Hepatic stellate cell (primary cell): ENCODE measurements at places on chromosomes 13 and 19.

DNA sequence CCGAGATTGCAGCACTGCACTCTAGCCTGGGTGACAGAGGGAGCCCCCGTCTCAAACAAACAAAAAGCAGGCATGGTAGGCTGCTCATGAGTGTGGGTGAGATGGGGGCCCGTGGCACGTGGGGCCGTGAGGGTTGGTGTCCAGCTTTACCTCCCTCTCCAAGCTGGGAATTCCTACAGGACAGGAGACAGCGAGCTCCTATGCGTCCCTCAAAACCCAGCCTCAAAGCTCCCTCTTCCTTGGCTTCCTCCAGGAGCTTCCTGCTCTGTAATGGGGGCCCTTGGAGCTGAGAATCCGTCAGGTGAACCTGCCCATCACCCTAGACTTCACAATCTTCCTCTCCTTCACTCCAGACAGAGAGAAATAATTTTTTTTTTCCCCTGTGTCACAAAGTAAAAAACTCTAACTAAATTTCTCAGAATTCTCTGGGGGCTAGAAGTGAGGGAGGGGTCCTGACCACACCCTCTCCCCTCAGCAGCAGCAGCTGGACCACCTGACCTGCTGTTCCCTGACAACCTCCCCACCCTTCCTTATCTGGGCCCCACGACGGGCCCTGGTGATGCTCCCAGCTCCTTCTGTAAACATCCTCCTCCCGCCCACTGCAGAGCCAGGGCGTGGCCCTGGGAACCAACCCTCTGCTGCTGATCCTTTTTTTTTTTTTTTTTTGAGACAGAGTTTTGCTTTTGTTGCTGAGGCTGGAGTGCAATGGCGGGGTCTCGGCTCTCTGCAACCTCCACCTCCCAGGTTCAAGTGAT lies 22.1 kb upstream of the WDR18 start:
- DNase-seq = peak; percentile 87

DNA sequence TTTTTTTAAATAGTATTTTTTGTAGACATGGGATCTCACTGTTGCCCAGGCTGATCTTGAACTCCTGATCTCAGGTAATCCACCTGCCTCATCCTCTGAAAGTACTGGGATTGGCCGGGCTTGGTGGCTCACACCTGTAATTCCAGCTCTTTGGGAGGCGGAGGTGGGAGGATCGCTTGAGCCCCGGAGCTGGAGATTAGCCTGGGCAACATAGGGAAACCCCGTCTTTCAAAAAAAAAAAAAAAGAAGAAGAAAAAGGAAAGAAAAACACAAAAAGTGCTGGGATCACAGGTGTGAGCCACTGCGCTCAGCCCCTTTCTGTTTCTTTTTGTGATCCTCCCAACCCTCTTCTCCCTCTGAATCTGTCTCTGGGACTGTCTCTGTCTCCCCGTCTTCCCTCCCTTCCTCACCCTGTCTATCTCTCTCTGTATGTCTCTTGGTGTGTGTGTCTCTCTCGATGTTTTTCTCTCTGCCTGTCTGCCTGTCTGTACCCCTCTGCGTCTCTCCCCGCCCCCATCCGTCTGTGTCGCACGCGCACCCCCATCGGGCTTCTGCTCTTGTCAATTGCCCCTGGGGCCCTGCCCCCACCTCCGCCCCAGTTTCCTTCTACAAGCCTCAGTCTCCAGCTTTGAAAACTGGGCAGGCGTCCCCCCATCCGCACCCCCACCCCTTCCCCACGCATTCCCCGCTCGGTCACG lies 540 bp upstream of the ZFP36 start:
- DNase-seq = no peak

GRCh38 chr19:48728911-48729664 lies 9.6 kb upstream of the MAMSTR start:
- no peak for DNase-seq

- no peak for DNase-seq
Observed at GRCh38 chr19:40571005-40571318, 5.7 kb upstream of the SHKBP1 start.

DNA sequence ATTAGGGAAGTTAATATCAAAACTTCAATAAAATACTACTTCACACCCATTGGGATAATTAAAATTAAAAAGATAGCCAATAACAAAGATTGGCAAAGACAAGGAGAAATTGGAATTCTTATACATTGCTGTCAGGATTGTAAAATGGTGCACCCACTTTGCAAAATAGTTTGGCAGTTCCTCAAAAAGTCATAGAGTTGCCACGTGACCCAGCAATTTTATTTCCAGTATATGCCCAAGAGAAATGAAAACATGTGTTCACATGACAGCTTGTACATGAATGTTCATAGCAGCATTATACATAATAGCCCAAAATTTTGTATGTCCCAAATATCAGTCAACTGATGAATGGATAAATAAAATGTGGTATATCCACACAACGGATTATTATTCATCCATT lies 3.3 kb downstream of the MBD3L1 start:
- no peak for DNase-seq

DNA sequence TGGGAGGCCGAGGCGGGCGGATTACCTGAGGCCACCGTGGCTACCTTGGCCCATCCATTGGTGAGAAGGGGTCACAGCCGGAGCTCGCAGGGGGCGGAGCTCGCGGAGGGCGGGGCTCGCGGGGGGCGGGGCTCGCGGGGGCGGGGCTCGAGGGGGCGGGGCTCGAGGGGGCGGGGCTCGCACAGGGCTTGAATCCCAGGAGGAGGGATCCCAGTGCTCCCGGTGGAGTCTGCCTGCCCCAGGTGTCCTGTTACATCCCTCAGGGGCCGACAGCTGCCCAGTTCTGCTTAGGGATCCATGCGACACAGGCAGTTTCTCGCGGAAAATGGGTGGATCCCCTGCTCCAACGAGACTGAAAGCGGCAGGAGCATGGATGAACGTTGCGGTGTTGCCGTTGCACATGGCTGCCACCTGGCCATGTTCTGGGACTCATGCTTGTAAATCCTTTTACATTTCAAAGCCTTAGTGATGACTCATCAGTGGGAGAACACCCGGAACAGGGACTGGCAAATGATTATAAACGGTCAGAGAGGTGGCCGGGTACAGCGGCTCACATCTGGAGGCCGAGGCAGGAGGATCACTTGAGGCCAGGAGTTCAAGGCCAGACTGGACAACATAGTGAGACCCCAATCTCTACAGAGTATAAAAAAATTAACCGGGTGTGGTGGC lies 25.1 kb downstream of the TMPRSS9 start:
- DNase-seq = peak; percentile 65

DNA sequence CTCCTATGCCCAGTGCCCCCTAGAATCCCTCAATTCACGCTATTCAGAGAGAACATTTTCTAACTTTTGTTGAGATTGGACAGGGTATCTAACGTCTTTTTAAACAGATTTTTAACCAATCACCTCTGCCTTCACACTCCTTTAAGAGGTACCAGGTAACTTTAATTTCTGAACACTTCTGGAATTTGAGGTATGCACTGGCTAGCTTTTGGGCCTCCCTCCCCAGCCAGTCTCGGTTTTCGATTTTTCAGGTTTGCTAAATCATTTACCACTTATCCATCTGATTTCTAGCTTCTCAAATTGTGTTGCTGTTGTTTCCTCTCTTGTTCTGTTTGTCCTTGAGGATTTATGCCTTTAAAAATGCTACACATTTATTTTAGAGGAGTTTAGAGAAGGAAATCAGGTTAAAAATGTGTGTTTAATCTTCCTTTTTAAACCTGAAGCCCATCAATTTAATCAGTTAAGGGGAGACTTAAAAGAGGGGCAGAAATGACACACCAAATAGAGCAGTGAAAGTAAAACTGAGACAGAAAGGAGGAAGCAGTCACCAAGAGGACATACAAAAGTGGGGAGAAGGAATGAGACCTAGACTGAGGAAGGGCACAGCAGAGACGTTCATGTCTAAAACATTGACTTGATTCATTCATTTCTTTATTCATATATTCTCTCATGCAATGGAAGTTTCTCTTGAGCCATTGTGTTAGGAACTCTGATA lies 139.6 kb upstream of the HTR2A start:
- DNase-seq = no peak

DNA sequence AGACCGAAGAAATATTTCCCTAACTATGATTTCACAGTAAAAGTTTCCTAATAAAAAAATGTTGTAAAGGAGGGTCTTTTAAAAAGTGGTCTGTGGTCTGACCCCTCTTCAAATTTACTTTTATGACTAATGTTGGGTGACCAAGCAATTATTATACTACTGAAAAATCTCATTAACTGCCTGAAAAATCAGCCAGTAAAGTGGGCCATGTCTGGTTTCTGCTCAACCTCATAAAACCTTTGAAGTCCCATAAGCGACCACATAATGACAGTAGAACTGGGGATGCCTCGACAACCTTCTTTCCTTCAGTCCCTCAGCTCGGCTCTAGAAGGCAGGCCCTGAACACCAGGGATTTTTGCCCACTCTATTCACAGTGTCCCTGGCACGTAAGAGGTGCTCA lies 434.3 kb downstream of the EFNB2 start:
- DNase-seq = no peak

- no peak for DNase-seq
Observed at GRCh38 chr13:75225288-75226032, 256.5 kb downstream of the TBC1D4 start.

- no peak for DNase-seq
Observed at GRCh38 chr13:45833663-45834375, 17.7 kb downstream of the SIAH3 start.
